ENCODE measurements at places on chromosomes 11 and 22.

GRCh38 chr11:112050721-112051120, 23.1 kb downstream of the PIH1D2 start:
- DNase-seq = no peak

GRCh38 chr22:37177221-37177620, 10.8 kb downstream of the C1QTNF6 start:
- no peak for DNase-seq

GRCh38 chr22:29316141-29316828, 788 bp upstream of the RASL10A start:
- no peak for DNase-seq

GRCh38 chr11:61075891-61076290, 26.4 kb upstream of the CD5 start:
- DNase-seq = no peak

GRCh38 chr11:115238086-115238485, 266.1 kb downstream of the CADM1 start:
- no peak for DNase-seq

GRCh38 chr22:35893698-35894097, 134.9 kb downstream of the RBFOX2 start:
- no peak for DNase-seq

- DNase-seq = no peak
These were observed 726.1 kb downstream of the FAM181B start for GRCh38 chr11:82007521-82007920.

DNA sequence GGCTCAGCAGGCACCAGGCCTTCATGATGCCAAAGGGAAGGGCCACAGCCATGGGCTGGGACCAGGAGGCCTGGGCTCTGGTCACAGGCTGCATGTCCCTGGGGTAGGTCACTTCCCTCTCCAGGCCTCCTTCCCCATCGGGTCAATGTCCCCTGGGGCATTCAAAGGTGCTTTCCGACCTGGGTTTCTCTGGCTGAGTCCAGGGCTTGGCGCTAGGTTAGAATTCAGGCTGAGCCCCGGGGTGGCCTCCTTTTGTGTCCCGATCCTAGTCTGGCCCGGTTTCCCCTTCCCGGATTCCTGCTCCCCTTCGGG, 12.2 kb downstream of the MAFF start:
- no peak for DNase-seq

GRCh38 chr11:130635937-130636630, 187.6 kb downstream of the ADAMTS15 start:
- no peak for DNase-seq

DNA sequence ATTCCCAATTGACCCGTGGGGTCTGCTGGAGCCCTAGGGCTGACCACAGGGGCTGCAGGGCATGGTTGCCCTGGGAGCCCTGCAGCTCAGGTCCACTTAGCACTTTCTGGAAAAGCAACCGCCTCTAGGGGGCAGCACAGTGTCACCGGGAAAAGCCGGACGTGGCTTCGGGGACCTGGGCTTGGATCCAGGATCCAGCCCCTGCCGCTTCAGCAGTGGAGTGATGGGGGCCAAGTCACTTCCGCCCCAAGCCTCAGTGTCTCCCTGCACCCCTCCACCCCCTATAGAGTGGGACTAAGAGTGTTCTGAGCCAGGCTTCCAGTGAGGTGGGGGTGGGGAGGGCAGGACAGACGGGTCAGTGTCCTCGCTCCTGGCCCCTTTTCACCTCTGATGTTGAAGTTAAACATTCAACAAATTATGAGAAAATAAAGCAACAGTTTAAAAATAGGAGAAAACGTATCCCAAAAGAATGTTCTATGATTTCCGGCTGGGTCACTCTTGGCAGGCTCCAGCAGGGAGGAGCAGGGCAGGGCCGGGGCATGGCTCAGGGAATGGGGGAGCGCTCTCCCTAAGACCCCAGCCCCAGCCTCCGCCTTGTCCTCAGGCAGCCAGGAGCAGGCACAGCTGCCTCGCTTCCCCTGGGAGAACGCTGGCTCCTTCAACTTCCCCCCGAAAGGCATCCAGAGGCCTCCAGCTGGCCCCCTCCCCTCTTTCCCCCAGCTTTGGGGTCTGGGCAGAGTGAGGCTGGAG, 96.5 kb upstream of the FGF3 start:
- DNase-seq = peak; percentile 81

GRCh38 chr11:1326435-1327063, 17.1 kb upstream of the TOLLIP start:
- DNase-seq = no peak

DNA sequence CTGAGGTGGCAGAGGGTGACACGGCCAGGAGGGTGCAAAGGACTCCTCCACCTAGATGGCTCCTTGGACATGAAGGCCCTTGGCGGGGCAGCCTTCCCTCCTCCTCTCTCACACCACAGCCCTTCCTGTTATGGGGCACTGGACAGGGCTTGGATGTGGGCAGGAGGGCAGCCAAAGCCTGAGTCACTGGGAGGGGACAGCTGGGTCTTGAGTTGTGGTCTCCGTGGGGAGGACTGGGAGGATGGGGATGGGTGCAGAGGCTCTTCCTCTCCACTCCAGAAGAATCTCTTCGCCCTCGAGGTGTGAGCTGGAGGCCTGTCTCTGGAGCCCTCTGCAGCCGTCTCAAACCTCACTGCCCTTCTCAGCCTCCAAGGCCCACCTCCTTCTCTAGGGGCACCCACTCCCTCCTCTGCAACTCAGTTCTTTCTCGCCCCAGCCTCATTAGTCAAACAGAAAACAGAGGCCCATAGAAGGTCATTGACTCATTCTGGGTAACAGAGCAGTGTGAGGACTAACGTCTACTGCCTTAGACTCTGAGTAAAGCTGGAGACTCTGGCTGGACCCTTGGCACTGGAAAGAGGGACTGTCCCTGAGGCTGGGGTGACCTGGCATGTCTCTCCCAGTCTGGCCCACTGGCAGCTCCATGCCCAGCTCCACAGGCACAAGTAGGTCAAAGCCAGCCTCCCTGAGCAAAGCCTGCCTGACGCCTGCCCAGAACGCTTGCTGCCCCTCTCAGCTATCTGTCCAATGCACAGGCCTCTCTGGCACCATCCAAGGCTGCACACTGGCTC, 47.5 kb upstream of the CDON start:
- DNase-seq = no peak

- peak; percentile 54 for DNase-seq
These were observed 16.2 kb downstream of the PIWIL3 start for GRCh38 chr22:24758164-24758799.

DNA sequence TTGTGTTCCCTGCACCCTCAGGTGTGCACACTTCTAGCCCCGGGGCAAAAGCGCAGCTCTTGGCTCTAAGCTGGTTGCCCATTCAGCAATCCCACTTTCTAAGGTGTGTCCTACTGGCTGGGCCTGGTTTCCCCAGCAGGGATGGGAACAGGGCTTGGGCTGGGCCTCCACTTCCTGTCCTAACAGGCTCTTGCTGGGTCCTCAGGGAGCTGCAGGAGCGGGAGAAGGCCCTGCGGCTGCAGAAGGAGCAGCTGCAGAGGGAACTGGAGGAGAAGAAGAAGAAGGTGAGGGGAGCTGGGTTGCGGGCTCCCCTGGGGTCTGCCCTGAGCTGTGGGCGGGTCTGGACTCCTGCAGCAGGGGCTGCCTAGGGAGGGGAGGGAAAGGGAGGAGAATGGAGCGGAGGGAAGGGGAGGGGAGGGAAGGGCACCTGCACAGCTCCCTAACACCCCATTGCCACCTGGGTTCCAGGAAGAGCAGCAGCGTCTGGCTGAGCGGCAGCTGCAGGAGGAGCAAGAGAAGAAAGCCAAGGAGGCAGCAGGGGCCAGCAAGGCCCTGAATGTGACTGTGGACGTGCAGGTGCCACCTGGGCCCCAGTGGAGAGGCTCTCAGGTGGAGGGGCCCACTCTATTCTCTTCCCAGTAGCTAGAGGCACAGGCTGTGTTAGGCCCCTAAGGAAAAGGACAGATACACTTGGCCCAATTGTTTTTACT, 24.6 kb downstream of the INCENP start:
- no peak for DNase-seq

GRCh38 chr22:25038771-25039170, 86.3 kb downstream of the KIAA1671 start:
- DNase-seq = no peak

- no peak for DNase-seq
These were observed 22.3 kb upstream of the ST3GAL4 start for GRCh38 chr11:126333142-126333541.

DNA sequence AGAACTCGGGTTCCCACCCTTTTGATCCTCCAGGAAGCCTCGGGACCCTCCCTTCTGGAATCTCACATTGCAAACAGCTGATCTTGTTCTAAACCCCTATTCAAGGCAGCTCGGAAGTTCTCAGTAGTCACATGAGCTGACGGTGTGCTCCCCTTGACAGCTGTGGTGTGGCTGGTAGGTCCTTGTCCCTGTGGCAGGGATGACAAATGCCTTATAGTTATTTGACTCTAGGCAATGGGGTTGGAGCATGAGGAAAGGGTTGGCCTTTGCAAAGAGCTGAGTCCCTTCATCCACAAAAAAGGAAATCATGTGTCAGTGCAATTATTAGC, 23.6 kb downstream of the EIF4G2 start:
- DNase-seq = no peak

DNA sequence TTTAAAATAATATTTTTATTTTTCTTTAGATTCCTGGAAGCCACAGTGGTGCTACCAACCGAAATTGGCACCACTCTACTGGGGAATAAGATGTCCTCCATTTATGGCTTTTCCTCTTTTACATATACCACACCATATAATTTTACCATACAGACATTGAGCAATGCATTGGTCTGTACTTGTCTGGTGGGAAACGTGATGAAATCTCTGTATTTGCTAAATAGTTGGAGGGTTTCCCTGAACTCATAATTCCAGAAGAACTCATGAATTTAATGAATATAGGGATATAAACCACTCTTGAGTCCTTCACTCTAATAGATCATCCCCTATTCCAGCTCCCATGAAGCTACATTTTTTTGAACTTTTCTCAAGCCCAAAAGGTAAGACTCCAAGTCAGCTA, 28.0 kb upstream of the MMP13 start:
- DNase-seq = no peak

GRCh38 chr11:85902353-85902752, 47.2 kb downstream of the CCDC83 start:
- no peak for DNase-seq

- DNase-seq = peak; percentile 59
These were observed 8.2 kb upstream of the CCDC88B start for GRCh38 chr11:64331569-64332371.

Measured in HEK293T (cell line).